HCEC 1CT (cell line): ENCODE measurements at places on chromosomes 1 and 21.

GRCh38 chr1:219092206-219092605 is 81.5 kb upstream of the LYPLAL1 start:
- peak; percentile 82 for DNase-seq

GRCh38 chr1:199197695-199198094 is 558.9 kb downstream of the PTPRC start:
- no peak for DNase-seq

- no peak for DNase-seq
Measured at GRCh38 chr1:205350124-205350523, 6.6 kb downstream of the KLHDC8A start.

GRCh38 chr1:77929806-77930205 is 41.4 kb downstream of the NEXN start:
- peak; percentile 38 for DNase-seq

- no peak for DNase-seq
Measured at GRCh38 chr1:94620345-94621031, 78.9 kb upstream of the F3 start.

- no peak for DNase-seq
Measured at GRCh38 chr1:228417061-228417460, 400 bp upstream of the TRIM17 start.

DNA sequence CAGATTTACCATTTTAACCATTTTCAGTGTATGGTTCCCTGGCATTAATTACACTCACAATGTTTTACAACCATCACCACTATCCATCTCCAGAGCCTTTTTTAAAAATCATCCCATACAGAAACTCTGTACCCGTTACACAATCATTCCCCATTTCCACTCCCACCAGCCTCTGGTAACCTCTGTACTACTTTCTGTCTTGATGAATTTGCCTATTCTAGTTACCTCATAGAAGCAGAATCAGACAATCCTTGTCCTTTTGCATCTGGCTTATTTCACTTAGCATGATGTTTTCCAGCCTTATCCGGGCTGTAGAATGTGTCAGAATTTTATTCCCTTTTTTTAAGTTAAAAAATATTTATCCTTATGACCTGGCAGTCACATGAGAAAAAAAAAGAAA is 33.0 kb downstream of the PGM1 start:
- DNase-seq: no peak

DNA sequence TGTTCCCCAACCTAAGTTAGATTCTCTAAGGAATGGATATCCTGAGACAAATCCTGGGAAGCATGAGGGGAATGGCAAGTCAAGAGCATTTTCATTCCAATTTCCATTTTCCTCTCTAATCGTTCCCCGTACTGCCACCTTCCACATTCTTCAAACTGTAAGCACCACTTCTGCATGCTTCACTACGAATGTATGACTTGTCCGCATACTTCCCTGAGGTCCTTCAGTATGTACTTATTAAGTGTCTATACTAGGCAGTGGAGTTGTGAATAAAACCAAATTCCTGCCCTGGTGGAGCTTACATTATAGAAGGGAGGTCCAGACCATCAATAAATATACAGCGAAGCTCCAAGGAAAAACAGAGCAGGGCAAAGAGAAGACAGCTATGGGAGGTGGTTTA is 154.8 kb downstream of the GREM2 start:
- no peak for DNase-seq

DNA sequence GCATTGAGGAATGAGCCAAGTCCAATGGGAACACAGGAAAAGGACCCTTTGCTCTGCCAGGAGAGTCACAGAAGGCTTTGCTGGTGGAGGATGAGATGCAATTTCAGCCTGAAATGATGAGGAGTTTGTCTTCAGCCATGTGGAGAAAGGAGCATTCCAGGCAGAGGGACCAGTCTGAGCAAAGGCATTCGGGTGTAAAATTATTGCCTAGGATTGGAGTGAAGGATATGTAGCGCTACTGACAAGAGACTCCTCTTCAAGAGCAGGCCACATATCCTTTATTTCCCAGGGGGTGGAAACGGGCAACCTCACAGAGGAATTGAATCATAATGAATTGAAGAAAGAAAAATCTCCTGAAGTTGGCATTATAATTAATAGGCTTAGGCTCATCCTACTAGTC is 1.1 kb upstream of the CSF1 start:
- DNase-seq: no peak

- no peak for DNase-seq
Measured at GRCh38 chr21:15138490-15138889, 73.7 kb upstream of the NRIP1 start.
